Skeletal muscle cell (primary cell): ENCODE measurements at places on chromosomes 3 and 15.

GRCh38 chr15:31448635-31448979 lies 122.0 kb downstream of the KLF13 start:
- no peak for DNase-seq

DNA sequence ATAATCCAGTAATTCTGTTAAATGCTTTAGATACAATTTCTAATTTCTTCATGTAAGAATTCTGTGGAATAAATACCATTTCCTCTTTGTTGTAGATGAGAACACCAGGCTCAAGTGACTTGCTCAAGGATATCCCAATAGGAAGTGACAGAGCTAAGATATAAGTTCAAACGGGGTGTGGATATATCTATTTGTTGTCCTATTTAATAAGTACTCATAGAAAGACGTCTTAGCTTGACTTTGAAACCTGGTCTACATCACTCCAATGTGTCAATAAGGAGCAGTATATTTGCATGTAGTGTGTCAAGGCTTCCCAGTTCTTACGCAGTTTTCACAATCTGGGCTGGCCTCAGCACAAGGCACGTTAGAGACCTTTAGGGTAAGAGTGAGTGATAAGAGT lies 4.7 kb upstream of the GCSAM start:
- DNase-seq, result no peak

GRCh38 chr3:181947606-181948005 lies 235.9 kb downstream of the SOX2 start:
- DNase-seq, result no peak

DNA sequence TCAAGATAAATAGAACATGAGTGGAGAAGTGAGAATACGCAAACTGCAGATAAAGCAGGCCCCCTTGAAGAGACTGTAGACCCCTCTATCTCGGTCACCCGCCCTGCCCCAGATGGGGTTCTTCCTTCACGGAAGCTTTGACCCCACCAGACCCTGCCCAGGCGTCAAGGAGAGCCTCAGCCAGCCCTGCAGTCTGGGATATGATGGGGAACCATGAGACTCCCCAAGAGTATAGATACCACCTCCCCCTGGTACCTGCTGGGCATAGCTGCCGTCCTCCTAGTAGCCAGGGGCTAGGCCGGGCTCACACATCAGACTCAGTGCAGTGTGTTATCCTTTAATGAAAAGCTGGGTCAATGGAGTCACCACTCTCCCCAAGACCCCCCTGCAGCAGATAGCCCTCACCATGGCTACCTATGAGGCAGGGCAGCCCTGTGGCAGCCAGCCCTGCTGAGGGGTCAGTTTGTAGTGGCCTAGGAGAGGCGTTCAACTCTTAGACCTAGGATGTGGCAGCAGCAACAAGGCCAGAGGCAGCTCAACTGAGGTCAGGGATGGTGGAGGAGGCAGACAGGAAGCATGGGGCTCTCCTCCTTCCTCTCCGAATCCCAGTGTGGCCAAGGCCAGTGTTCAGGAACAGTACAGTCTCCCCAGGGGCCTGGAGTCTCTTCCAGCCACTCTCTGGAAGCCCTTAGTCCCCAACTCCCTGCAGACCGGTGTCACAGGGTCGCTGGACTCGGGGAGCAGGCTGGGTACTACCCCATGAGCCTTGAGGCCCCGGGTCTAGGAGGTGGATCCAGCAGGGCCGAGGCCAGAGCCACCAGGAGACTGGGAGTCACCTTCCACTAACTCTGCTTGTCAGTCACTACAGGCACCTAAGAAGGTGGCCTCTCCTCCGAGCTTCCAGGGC lies 26.1 kb downstream of the PLXNB1 start:
- no peak for DNase-seq

DNA sequence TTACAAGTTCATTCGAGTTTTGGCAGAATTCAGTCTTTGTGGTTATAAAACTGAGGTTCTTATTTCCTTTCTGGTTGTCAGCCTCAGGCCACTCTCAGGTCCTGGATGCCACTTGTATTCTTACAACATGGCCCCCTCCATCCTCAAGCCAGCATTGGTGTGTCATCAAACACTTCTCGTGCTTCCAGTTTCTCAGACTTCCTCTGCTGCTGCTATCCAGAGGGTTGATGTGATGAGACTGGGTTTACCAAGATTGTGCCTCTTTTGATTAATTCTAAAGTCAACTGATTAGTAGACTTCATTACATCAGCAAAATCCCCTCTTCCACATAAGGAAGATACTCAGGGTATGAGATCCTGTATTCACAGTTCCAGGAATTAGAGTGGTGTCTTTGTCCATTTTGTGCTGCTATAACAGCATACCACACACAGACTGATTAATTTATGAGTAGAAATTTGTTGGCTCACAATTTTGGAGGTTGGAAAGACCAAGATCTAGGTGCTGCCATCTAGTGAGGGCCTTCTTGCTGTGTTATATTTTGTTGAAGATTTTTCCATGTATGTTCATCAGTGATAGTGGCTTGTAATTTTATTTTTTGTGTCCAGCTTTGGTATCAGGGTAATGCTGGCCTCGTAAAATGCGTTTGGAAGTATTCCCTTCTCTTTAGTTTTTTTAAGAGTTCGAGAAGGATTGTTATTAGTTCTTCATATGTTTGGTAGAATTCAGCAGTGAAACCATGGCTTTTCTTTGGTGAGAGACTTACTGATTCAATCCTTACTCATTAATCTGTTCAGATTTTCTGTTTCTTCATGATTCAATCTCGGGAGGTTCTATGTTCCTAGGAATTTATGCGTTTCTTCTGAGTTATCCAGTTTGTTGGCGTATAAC lies 11.1 kb downstream of the LRCH3 start:
- no peak for DNase-seq

GRCh38 chr15:95624100-95624499 lies 706.4 kb upstream of the NR2F2 start:
- no peak for DNase-seq

DNA sequence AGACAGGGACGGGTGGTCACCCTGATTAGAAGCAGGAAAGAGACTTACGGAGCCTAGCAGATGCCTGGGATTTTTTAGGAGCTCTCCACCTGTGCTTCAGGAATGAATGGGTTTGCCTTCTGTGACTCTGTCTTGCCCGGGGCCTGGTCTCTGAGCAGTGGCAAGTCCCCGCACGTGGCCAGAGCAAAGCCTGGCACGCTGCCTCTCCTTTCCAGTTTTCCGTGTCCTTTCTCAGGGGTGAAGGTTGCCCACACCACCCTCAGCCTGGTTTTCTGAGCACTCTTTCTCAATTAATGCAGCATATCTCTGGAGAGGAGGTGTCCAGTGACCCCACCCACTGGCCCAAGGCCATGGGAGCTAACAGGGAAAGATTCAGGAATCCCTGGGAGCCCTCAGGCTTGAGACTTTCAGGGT lies 14.5 kb upstream of the CHST14 start:
- no peak for DNase-seq

DNA sequence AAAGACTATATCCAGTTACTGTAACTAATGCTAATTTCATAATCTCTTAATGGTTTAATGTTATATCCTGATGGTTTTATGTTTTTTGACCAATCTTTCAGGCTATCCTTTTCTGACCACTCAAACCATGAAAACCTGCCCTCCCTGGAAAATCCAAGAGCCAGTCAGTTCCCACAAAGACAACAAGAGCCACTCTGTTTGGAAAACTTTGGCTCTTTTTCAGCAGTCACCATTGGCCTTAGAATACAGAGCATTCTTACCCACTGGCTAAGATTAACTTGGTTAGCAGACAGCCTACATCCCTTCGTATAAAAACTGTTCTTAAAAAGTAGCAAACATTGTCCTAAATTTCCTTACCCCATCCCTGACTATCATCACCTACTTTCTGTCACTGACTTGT lies 32.9 kb downstream of the ALCAM start:
- no peak for DNase-seq

GRCh38 chr3:191119415-191120295 lies 79.4 kb upstream of the OSTN start:
- DNase-seq, result no peak

GRCh38 chr15:66294157-66294931 lies 976 bp downstream of the DIS3L start:
- DNase-seq, result peak; percentile 17

DNA sequence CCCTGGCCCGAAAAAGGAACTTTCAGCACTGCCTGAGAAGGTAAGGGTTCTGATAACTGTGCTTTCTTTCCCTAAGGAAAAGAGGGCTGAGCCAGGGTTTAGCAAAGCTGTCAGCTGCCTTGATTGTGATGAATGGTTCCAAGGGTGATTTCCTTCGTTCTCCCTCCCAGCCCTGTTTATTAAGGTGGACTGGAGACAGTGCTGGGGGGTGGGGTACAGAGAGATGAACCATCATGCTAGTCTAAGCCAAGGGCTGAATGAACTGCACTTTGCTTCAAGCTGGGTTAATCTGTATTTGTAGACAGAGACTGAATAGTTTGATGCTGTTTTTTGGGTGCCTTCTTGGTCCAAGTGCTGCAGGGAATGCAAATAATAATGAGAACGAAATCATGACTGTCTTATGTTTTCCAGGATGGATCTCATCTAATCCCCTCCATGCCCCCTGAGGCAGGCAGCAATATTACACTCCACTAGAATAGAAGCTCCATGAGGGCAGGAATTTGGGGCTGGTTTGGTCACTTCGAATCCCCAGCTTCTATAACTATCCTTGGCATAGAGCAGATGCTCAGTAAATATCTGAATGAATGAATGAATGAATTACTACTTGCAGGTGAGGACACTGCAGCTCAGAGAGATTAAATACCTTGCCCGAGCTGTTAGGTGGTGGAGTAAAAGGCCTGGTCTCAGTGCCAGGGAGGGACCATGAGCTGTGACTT lies 10.9 kb downstream of the PXYLP1 start:
- no peak for DNase-seq

DNA sequence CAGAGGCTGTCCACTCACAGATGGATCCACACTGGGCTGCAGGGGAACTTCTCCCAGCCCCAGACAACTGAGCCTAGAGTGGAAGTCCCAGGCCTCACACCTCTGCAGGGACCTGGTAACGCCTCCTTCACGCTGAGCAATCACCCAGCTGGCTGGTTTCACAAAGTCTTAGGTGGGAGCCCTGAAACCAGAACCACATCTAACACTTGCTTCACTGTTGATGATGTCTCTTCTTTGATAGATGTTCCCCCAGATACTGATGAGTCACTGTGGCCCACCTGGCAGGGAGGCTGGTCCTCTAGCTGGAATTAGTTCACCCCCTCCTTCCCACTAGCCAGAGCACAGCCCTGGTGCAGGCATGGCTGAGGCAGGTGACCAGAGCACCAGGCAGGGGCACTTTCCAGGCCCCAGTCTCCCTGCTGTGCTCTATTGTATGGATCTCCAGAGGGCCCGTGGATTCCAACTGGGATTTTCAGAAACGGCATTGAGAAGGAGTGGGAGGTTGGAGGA lies 33.5 kb downstream of the MYL3 start:
- DNase-seq, result no peak

DNA sequence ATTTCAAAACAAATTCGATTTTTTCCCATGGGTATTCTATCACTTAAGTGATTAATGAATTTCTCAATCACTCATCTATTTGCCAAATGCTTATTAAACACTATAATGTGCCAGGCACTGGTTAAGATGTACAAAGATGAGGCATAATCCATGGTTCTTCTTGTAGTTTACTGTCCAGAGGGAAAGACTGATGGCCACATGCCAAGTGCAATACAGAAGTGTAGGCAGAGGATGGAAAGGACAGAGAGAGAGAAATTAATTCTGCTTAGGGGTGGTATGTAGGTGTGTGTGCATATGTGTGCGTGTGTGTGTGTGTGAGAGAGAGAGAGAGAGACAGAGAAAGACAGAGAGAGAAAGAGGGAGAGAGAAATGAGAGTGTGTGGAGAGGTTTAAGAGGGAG lies 120.8 kb upstream of the CCNL1 start:
- DNase-seq, result peak; percentile 47

DNA sequence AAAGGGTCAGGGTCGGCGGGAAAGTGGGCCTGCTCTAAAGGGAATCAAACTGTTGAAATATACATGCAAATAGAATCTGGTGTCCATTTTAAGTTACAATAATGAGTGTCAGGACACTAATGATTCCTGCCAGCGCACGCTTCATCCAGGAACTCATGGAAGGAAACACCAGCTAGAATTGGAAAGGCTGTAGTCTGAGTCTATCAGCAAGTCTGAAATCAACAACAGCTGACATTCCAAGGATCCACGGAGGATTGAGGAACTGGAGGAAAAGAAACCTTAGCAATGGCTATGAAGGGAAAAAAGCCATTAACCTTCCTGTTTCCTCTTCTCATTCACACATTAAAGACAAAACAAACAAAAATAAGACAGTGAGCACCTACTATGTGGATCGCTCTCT lies 1063.1 kb downstream of the NTRK3 start:
- DNase-seq, result no peak

DNA sequence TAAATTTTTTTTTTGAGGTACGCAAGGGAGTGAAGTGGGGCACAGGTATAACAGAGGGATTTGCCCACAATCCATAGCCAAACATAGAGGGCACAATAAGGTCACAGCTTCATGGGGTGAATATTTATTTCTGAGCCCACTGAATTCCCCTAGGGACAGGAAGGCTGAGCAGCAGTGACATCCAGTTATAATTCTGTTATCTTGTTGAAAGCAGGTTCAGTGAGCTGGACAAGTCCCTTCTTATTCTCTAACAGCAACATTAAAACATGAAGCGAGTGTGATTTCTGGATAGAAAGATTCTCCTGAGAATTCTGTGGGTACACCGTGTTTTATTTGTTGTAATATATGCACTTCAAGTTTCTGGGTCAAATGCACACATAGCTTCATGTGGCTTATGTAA lies 538.2 kb downstream of the NAALADL2 start:
- peak; percentile 53 for DNase-seq

DNA sequence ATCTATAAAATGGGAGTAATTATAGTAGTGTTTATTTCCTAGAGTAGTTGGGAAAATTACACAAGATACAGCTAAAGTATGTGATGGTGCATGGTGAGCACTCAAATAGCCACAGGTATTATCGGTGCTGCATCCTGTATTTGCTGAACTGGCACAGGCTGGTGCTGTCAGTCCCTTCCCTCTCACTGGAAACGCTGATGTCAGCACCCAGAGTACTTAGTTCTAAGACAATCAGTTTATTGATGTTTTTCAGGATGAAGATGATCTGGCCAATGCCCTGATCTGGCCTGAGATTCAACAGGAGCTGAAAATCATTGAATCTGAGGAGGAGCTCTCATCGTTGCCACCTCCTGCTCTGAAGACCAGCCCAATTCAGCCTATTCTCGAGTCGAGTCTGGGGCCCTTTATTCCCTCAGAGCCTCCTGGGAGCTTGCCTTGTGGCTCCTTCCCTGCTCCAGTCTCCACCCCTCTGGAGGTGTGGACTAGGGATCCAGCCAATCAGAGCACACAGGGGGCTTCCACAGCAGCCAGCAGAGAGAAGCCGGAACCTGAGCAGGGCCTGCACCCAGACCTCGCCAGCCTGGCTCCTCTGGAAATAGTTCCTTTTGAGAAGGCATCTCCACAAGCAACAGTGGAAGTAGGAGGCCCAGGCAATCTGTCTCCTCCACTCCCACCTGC lies 49.7 kb downstream of the TMEM39A start:
- no peak for DNase-seq

DNA sequence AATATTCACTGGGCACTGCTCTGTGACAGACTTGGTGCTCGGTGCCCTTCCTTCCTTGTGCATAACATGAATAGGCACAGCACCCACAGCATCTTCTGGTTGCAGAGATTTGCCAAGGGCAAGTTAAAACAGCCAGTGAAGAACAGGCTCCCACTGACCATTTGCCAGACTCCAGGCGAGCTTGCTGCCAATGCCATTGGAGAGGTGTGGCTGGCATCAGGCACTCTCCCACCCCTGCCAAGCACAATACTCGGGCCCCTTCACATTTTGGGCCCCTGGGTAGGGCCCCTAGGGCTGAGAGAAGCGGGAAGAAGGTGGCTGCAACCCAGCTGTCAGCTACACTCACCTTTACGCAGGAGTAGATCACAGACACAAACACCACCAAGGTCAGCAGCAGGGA lies 112.1 kb downstream of the SEC22A start:
- DNase-seq, result no peak
